ENCODE measurements at places on chromosomes 2 and 18.
A peak's percentile ranks its signal among the peaks of the same experiment; 100 is the strongest.

GRCh38 chr18:63982361-63982760, 12.5 kb downstream of the SERPINB8 start:
- DNase-seq, result no peak

- DNase-seq, result peak; percentile 89
Observed at GRCh38 chr2:44479127-44479887, 117.6 kb downstream of the CAMKMT start.

GRCh38 chr2:143691121-143691520, 561.9 kb downstream of the ARHGAP15 start:
- no peak for DNase-seq

- no peak for DNase-seq
Observed at GRCh38 chr18:9905401-9905922, 8.4 kb upstream of the VAPA start.

DNA sequence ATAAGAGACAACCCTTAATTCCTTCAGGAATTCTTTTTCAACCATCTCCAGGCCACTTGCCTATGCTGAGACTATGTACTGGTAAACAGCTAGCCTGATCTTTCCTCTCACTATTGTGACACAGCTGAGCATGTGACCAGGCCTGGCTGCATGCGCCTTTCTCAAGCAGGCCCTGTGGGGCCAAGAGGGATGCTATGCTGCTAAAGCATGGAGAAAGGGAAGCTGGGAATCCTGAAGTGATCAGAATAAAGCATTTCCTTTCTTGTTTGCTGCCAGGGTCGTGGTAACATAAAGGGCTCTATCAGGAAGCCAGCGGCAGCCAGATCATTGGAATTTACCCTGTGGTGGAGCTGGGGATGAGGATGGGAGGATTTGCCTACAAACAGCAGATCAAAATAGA, 29.8 kb upstream of the LCLAT1 start:
- DNase-seq, result no peak

DNA sequence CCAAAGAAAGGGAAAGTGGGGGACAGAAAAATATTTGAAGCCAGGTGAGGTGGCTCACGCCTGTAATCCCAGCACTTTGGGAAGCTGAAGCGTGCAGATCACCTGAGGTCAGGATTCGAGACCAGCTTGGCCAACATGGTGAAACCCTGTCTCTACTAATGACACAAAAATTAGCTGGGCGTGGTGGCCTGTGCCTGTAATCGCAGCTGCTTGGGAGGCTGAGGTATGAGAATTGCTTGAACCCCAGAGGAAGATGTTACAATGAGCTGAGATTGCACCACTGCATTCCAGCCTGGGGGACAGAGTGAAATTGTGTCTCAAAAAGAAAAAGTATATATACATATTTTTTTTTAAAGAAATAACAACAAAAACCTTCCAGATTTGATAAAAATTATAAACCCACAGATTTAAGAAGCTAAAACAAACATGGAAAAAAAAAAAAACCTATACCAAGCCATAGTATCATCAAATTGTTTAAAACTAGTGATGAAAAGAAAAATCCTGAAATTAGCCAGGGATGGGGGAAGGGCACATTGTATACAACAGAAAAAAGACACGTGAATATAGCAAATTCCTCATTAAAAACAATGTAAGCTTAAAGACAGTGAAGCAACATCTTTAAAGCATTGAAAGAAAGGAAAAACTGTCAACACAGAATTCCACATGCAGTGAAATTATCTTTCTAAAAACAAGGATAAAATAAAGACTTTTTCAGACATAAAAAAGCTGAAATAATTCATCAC, 40.4 kb upstream of the MYCN start:
- DNase-seq, result no peak

DNA sequence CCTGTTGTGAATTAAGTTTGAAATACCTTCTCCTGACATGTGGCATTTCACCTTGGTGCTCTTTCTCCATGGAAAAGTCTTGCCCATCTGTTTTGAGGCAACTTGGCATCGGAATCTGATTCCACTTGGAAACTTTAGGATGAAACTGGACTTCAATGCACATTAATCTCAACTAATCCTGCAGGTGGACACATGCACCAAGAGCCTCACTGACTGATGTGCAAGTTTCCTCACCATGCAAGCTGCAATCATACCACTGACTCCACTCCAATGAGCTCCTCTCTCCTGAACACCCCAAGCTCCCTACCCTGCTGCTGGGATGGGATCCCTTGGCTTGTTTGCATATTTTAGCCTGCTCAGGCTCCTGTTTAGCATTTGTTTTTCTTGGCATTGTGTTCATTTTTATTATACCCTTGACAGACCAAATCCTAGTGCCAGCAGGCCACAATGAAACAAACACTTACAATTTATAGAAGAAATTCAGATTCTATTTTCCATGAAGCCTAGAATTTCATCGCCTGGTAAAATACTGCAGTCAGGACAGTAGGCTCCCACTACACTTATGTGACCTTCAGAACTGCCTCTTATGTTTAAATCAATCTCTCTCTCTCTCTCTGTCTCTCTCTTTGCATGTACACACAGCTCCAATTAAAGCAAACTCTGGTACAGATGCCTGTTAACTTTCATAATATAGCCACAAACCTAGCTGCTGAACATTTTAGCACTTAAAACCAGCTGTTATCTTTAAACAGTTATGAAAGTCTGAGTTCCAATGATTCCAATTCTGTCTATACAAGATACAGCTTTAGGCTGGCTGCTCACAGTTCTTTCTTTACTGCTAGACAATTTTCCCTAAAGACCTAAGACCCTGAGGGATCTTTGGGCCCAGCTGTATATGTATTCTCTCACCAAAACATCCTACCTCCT, 141.5 kb downstream of the OSR1 start:
- no peak for DNase-seq

Data from NCI-H146 (cell line).